ENCODE measurements at places on chromosomes 4 and X. TPM values are rescaled to one million over a fixed set of nuclear protein-coding genes. Genes with fewer than 3 reads are reported as not detected.

Gene UBE2D3
- 377 TPM for total RNA-seq

Gene ABHD18
- total RNA-seq, result 16.5 TPM

Gene TMPRSS11E
- total RNA-seq, result 2.3 TPM

Gene KIAA1210
- not detected for total RNA-seq

Gene FATE1
- total RNA-seq, result not detected

Gene FOXP3
- total RNA-seq, result 0.81 TPM

Gene FOXR2
- not detected for total RNA-seq

Gene AASDH
- 12.9 TPM for total RNA-seq

Gene DRP2
- 0.04 TPM for total RNA-seq

Gene CT45A3
- not detected for total RNA-seq

Gene GAGE12E
- not detected for total RNA-seq

DNA sequence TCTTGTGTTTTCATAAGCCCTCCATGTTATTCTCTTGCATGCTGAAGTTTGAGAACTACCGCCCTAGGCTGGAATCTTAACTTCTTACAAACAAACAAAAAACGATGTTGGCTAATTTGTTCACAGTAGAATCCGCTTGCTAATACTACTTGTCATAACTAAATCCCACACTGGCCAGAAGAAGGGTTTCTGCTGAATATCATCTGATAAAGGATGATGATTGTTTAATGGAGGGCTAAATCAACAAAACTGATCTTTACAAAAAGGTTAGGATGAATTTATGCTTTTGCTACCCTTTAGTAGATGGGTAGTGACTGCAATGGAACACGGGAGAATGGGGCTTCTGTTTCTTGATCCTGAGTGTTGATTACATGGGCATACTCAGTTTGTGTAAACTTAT is 42.3 kb downstream of the SPATA4 start:
- no peaks in the 10 kb centered on the region for H3K36me3 ChIP-seq
- no peaks in the 10 kb centered on the region for H3K27me3 ChIP-seq
- DNase-seq, result no peak

DNA sequence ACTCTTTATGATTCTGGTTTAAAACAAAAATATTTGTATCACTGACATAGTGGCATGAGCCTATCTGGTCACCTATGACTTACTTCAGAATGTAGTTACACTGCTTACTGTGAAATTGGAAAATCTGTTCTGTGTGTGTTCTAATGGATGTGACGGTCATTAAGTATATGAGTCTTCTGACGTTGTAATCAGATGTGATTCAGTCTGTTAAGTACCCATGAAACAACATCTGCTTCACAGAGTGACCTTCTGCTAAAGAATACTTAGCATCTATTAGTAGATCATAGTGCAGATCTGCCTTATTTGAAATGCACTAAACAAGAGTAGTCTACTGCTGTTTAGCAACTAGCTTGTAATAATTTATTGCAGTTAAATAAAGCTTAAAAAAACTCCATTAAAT is 317.1 kb downstream of the DCTD start:
- H3K27ac ChIP-seq, result no peak overlapping the region
- DNase-seq, result no peak
- H3K36me3 ChIP-seq, result peaks cover 6% of the 10 kb centered on the region
- no peaks in the 10 kb centered on the region for H3K4me1 ChIP-seq
- no peaks in the 10 kb centered on the region for H3K27me3 ChIP-seq

GRCh38 chrX:24999511-24999910 is 16.3 kb downstream of the ARX start:
- H3K36me3 ChIP-seq, result peaks cover 8% of the 10 kb centered on the region
- H3K4me1 ChIP-seq, result 0 out of 2 replicates have a peak, but pooled peaks cover 2% of the 10 kb centered on the region
- H3K4me3 ChIP-seq, result no peak overlapping the region

DNA sequence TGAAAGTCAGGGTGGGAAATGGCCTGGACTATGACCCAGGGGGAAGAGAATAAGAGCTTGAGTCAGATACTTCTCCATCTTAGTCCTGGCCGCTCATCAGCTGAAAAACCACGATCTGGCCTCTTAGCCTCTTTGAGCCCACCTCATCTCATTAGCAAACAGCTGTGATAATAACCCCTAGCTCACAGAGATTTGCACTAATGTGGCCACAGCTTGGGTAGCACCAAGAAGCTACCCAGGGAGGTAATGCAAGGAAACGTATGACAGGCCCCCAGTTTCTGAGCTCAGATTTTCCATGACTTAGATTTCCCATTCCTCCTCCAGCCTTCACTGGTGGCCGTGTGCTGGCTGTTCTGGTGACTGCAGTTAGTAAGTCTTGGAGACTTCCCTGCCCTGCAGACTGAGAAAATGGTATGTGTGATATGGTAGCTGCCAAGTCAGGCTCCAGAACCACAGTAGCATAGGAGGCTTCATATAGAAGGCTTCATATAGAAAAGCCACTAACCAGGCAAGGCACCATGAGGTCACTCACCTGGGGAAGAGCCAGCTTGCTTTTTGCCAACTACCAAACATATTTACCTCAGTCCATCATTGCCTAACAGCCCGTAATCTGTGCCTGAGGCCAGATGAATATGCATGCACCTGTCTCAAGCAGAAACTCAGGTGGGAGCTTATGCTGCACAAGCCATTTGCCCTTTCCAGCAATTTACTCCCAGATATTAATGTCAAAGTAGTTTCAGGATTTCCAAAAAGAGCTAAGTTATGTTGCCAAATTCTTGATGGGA is 51.4 kb upstream of the GABRE start:
- H3K27me3 ChIP-seq, result no peaks in the 10 kb centered on the region
- no peaks in the 10 kb centered on the region for H3K36me3 ChIP-seq
- H3K4me3 ChIP-seq, result no peak overlapping the region
- H3K27ac ChIP-seq, result no peak overlapping the region
- no peaks in the 10 kb centered on the region for H3K4me1 ChIP-seq

GRCh38 chr4:158155656-158156356 is 17.0 kb downstream of the GASK1B start:
- H3K4me1 ChIP-seq, result no peaks in the 10 kb centered on the region
- no peak overlapping the region for H3K4me3 ChIP-seq
- H3K36me3 ChIP-seq, result no peaks in the 10 kb centered on the region
- H3K27me3 ChIP-seq, result no peaks in the 10 kb centered on the region
- DNase-seq, result no peak

DNA sequence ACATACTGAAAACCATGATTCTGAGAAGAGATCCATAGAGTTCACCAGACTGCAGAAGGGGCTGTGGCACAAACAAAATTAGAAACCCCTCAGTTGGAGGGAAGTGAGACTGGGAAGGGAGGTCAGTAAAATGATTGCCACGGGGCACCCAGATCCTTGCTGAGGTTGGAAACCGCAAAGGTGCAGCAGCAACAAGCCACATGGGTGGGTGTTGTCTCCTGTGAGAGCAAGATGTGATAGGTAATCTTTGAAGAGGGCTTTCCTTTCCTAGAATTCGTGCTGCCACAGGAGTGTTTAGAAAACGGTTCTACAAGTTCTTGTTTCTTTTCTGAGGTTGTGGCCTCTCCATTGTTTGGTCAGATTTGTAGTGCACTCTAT is 85.5 kb downstream of the NFKB1 start:
- 0 out of 2 replicates have a peak, but pooled peaks cover 3% of the 10 kb centered on the region for H3K36me3 ChIP-seq
- no peaks in the 10 kb centered on the region for H3K4me1 ChIP-seq
- H3K27ac ChIP-seq, result no peak overlapping the region

DNA sequence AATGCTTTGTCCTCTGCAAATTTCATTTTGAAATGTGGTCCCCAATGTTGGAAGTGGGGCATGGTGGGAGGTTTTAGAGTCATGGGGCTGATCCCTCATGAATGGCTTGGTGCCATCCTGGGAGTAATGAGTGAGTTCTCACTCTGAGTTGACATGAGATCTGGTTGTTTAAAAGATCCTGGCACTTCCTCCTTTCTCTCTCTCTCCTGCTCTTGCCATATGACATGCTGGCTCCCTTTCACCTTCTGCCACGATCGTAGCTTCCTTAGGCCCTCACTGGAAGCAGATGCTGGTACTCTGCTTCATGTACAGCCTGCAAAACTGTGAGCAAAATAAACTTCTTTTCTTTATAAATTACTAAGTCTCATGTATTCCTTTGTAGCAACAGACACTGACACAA is 262.0 kb downstream of the IL15 start:
- no peak for DNase-seq
- H3K4me1 ChIP-seq, result peaks cover 8% of the 10 kb centered on the region
- H3K27ac ChIP-seq, result no peak overlapping the region
- no peak overlapping the region for H3K4me3 ChIP-seq
- H3K27me3 ChIP-seq, result no peaks in the 10 kb centered on the region

GRCh38 chrX:74371425-74372222 is 49.7 kb upstream of the SLC16A2 start:
- no peaks in the 10 kb centered on the region for H3K36me3 ChIP-seq
- no peak for DNase-seq

DNA sequence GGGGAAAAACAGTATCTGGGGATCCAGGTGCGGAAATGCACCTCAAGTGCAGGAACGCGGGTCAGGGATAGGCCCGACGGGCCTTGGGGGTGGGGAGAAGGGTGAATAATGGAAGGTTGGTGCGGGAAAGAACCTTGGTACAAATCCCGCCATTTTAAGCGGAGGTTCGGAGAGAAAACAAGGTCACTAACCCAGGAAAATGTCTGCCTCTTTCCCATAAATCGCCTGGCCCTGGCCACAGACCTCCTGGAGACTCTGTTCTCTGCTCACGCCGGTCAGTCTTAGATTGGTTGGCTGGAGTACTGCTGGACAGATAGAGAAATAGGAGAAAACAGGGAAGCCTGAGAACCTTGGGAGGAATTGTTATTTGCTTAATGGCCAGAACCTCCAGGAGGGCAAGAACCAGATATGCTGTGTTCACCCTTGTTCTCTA is 897 bp upstream of the FBXL5 start:
- H3K36me3 ChIP-seq, result peaks cover under 1% of the 10 kb centered on the region
- H3K27ac ChIP-seq, result peak overlapping the region; percentile 94
- peak overlapping the region; percentile 75 for H3K4me3 ChIP-seq
- H3K27me3 ChIP-seq, result no peaks in the 10 kb centered on the region
- DNase-seq, result peak; percentile 72
- H3K4me1 ChIP-seq, result peaks cover 2% of the 10 kb centered on the region

- no peaks in the 10 kb centered on the region for H3K4me1 ChIP-seq
- no peaks in the 10 kb centered on the region for H3K36me3 ChIP-seq
- peak; percentile 45 for DNase-seq
- H3K27ac ChIP-seq, result no peak overlapping the region
- no peaks in the 10 kb centered on the region for H3K27me3 ChIP-seq
Measured at GRCh38 chr4:78776729-78777575, 802 bp downstream of the BMP2K start.

DNA sequence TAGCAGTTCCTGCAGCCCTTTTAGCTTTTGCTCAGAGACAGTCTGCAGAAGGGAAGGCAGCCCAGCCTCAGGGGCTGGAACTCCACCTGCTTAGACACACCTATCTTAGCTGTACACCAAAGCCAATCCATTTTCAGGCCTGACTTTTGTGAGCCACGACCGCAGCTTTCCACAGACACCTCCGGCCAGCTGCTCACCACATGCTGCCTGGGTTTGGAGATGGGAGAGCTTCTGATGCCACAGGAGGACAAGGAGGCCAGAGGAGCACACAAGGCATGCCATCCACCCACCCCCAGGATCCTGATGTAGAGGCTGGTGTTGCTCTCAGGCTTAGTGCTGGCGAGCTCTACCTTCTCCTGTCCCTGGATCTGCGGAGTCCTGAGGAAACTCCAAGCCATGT is 141.8 kb upstream of the NALF2 start:
- no peak overlapping the region for H3K4me3 ChIP-seq
- no peak for DNase-seq

GRCh38 chr4:86816501-86817273 is 32.5 kb downstream of the SLC10A6 start:
- no peak overlapping the region for H3K27ac ChIP-seq
- peaks cover 31% of the 10 kb centered on the region for H3K36me3 ChIP-seq
- DNase-seq, result no peak
- no peaks in the 10 kb centered on the region for H3K27me3 ChIP-seq

- H3K27me3 ChIP-seq, result no peaks in the 10 kb centered on the region
- H3K27ac ChIP-seq, result no peak overlapping the region
- H3K4me1 ChIP-seq, result peaks cover 4% of the 10 kb centered on the region
- H3K4me3 ChIP-seq, result no peak overlapping the region
- DNase-seq, result no peak
Measured at GRCh38 chr4:30821275-30821674, 101.1 kb downstream of the PCDH7 start.

- no peak overlapping the region for H3K4me3 ChIP-seq
- no peak for DNase-seq
- peaks cover 4% of the 10 kb centered on the region for H3K4me1 ChIP-seq
- H3K27me3 ChIP-seq, result no peaks in the 10 kb centered on the region
- H3K36me3 ChIP-seq, result peaks cover 6% of the 10 kb centered on the region
Measured at GRCh38 chr4:152255437-152255836, 280.5 kb downstream of the FBXW7 start.

DNA sequence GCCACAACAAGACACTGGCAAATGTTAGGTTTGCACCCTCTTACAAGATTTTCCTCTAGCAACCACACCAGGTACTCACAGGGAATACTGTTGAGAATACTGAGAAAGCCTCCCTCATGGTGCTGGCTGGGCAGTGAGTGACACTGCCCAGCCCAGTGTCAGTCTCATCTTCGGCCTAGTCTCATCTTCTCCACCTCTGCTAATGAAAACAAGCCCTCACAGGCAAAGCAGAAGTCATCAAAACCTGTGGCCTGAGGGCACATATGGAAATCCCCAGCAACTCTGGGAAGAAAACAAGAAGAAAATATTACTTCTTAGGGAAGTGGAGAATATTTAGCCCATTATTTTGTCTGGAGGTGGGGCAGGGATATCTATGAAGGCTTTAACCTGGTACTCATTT is 7.9 kb upstream of the ADAM29 start:
- H3K4me3 ChIP-seq, result no peak overlapping the region
- no peak overlapping the region for H3K27ac ChIP-seq
- no peaks in the 10 kb centered on the region for H3K4me1 ChIP-seq
- peaks cover 2% of the 10 kb centered on the region for H3K36me3 ChIP-seq
- no peak for DNase-seq
- no peaks in the 10 kb centered on the region for H3K27me3 ChIP-seq

- no peaks in the 10 kb centered on the region for H3K27me3 ChIP-seq
- H3K36me3 ChIP-seq, result no peaks in the 10 kb centered on the region
- no peak overlapping the region for H3K4me3 ChIP-seq
- no peak for DNase-seq
Measured at GRCh38 chr4:93657527-93657926, 171.0 kb upstream of the ATOH1 start.

- no peaks in the 10 kb centered on the region for H3K27me3 ChIP-seq
- no peak overlapping the region for H3K4me3 ChIP-seq
- no peaks in the 10 kb centered on the region for H3K4me1 ChIP-seq
Measured at GRCh38 chr4:90922174-90922573, 795.0 kb downstream of the CCSER1 start.

- DNase-seq, result no peak
- H3K4me3 ChIP-seq, result no peak overlapping the region
- no peak overlapping the region for H3K27ac ChIP-seq
- 0 out of 2 replicates have a peak, but pooled peaks cover 3% of the 10 kb centered on the region for H3K36me3 ChIP-seq
Measured at GRCh38 chr4:138902705-138903104, 112.9 kb upstream of the NOCT start.

- DNase-seq, result no peak
- no peaks in the 10 kb centered on the region for H3K27me3 ChIP-seq
- no peak overlapping the region for H3K4me3 ChIP-seq
- no peaks in the 10 kb centered on the region for H3K4me1 ChIP-seq
Measured at GRCh38 chr4:102871772-102872171, 3.0 kb downstream of the CISD2 start.

DNA sequence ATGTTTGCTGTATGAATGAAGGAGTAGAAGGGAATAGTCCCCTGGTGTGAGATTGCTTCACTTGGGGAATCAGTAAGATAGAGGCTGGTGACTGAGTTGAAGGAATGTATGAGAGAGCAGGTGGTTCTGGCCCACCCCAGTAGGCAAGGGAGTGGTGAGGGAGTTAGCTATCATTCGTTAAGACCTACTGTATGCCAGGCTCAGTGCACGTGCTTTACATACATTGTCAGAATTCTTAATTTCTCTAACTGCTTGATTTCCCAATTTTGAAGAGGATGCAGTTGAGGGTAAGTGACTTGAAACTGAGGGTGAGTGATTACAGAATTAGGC is 700 bp downstream of the VMA21 start:
- peak overlapping the region; percentile 90 for H3K4me3 ChIP-seq
- H3K36me3 ChIP-seq, result peaks cover 7% of the 10 kb centered on the region
- H3K27me3 ChIP-seq, result no peaks in the 10 kb centered on the region
- no peaks in the 10 kb centered on the region for H3K4me1 ChIP-seq

Data from H9 (cell line).